Renal cortex interstitium (tissue), 15 donors: ENCODE measurements at places on chromosomes 16 and 17. TPM values are rescaled to one million over a fixed set of nuclear protein-coding genes. Genes with fewer than 3 reads are reported as not detected.

DNA sequence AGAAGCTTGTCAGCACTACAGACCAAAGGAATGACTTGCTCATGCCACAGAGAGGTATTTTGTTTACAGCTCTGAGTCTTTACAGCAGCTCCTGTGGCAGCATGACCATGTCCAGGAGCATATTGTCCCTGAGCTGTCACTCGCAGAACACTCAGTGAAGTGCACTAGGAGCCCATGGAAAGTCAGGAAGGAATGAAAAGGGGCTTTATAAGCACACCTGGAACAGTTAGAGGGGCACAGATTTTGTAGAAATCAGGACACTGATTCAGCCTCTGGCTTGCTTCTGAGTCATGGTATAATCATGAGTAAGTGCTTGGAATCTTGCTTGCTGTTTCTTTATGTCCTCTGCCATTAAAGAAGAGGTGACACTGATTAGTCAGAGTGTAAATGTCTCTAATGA is 41.0 kb downstream of the TADA2A start:
- no peak for DNase-seq

DNA sequence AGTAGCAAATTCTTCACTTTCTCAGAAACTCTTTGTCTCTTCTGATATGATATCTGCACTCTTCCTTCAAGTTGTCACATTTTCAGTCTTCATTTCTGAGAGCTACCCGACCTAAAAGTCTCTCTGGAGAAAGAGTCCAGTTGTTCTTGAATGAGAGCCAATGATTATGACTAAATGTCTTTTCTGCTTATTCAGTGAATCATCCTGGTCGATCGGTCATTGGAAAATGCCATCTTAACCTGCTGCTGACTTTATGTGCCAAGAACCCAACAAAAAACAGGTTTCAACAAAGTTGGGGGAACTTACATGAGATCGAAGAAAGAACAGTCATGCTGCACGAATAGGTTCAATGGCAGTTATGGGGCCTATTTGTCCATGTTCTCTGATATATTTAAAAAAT is 15.9 kb downstream of the SOX9 start:
- no peak for DNase-seq

DNA sequence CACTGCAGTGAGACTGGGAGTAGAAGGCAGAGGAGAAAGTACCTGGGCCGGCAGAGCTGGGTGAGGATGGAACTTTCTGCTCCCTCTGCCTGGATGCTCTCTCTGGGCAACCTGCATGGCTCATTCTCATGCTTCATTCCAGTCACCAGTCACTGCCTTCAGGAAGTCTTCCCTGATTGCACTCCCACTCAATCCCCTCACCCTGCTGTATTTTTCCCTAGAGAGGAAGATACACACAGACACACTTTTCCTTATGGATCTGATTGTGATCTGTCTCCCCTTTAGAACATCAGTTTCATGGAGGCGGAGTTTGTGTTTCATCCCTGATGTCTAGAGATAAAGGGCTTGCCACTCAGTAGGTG is 44.9 kb downstream of the MEAK7 start:
- DNase-seq: no peak

DNA sequence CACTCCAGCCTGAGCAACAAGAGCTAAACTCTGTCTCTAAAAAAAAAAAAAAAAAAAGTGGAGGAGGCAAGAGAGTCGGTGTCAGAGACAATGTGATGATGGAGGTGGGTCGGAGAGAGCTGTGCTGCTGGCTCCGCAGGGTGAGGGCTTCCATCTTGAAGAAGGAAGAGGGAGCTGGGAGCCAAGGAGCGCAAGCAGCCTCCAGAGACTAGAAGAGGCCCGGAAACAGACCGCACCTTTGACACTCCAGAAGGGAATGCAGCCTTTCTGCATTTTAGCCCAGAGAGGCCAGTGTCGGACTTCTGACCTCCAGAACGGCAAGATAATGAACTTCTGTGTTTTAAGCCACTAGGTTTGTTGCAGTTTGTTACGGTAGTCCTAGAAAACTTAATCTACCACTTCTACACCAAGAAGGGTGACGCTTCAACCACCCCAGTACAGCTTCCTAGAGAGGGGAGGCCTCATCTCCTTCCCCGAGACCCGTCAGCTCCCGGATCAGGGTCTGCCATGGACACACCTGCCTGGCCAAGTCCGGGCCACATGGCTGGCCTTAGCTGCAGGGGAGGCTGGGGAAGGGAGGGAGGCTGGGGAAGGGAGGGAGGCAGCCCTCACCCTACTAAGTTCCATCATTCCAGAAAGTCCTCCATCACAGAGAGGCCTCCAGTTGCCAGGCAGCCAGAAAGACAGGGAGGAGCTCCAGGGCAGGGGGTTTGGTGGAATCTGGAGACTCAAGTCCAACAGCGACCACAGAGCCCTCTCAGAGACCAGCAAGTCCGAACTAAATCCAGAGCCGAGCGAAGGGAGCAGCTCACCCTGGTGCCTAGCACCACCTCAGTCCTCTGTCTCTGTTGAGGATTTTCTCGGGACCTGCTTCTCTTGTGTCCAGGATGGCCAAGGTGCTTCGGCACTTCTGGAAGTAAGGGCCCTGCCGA is 13.2 kb upstream of the RBFOX3 start:
- DNase-seq: no peak

- no peak for DNase-seq
Observed at GRCh38 chr16:3503523-3503922, 2.7 kb downstream of the CLUAP1 start.

- DNase-seq: no peak
Observed at GRCh38 chr16:48008011-48008525, 147.7 kb downstream of the ABCC12 start.

GRCh38 chr17:65586899-65587298 is 25.5 kb upstream of the AXIN2 start:
- no peak for DNase-seq

- no peak for DNase-seq
Observed at GRCh38 chr17:17729620-17730249, 48.5 kb downstream of the RAI1 start.

GRCh38 chr17:41957031-41957868 is 9.3 kb upstream of the CNP start:
- DNase-seq: no peak

DNA sequence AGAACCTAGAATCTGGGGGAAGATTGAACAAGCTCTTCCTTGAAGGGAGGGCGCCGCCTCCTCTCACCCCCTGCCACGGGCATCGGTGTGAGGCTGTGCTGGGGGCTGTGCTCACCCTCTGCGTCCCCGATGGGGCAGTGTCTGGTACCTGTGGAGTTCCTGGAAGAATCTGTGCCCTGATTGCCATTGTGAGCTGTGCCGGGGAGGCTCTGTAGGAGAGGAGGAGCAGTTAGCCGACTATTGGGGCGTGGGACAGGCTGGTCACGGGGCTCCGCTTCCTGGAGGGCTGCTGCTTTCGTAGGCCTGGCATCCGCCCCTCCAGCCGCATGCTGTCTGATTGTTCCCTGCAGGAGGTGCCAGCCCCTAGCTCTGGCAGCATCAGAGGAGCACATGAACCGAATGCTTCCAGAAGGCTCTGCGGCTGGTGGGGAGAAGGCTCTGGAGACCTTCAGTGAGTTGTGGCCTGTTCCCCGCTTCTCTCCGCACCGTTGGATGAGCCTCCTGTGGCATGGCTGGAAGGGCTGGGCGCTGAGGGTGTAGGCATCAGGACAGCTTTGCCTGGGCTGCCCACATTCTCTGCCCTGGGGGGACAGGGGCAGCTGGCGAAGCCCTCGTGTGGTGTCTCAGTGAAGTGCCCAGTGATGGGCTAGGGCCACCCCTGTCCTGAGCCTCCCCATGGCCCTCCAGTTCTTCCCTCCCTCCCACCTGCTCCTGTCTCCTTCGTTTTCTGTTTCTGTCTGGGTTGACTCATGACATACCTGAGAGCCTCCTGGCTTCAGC is 86.9 kb downstream of the SEC14L1 start:
- DNase-seq: no peak

- no peak for DNase-seq
Observed at GRCh38 chr17:33463887-33464286, 170.8 kb upstream of the ASIC2 start.

DNA sequence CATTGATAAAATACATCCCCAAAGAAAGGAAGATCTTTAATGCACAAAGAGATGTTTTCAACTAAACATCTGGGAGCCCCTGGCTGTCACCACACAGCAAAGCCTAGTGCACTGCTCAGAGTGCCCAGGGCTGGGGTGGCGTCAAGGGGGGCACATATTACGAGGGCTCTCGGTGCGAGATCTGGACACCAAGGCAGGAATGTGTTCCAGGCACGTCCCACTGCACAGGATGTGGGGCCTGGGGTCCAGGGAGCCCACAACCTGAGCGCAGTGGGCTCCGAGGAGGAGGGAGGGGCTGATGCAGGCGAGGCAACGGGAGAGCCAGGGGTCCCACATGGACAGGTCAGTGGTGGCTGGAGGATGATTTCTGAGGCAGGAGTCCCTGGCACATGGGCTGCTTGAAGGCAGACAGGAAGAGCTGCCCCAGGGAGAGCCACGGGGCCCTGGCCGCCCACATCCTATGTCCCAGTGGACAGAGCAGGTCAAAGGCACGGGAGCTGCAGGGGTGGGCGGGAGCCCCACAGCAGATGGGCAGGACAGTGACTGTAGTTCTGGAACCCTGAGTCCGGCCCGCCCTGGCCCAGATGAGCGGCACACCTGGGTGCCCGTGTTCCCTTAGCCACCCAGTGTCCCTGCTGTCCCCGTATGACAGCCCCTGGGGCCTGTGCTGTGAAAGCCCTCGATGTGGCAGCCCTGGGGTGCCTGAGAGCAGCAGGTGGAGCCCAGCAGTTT is 56.4 kb downstream of the ZNF778 start:
- DNase-seq: no peak

GRCh38 chr16:89004209-89004831 is 27.3 kb upstream of the CBFA2T3 start:
- no peak for DNase-seq

- no peak for DNase-seq
Observed at GRCh38 chr16:88318521-88318920, 64.2 kb upstream of the ZNF469 start.

- DNase-seq: no peak
Observed at GRCh38 chr17:54793271-54793670, 107.4 kb upstream of the TOM1L1 start.

DNA sequence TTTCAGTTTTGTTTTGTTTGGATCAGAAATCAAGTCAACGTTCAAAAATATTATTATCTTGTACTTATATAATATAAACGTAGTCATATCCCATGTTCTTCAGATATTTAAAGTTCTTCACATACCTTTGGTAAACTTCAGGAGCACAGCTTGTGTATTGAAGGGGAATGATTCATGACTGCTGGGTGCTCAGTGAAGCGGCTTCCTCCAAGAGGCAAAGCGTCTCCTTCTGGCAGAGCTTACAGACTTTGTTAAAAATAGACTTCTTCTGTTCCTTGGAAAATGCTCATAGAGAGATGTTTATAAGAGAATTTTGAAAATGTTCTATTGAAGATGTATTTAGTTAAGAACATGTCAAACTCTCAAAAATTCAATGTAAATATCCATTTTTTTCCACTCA is 155.6 kb upstream of the CNTNAP4 start:
- DNase-seq: no peak

GRCh38 chr16:80680046-80680445 is 124.4 kb downstream of the CDYL2 start:
- DNase-seq: no peak

- no peak for DNase-seq
Observed at GRCh38 chr17:64964796-64965195, 45.5 kb upstream of the LRRC37A3 start.

DNA sequence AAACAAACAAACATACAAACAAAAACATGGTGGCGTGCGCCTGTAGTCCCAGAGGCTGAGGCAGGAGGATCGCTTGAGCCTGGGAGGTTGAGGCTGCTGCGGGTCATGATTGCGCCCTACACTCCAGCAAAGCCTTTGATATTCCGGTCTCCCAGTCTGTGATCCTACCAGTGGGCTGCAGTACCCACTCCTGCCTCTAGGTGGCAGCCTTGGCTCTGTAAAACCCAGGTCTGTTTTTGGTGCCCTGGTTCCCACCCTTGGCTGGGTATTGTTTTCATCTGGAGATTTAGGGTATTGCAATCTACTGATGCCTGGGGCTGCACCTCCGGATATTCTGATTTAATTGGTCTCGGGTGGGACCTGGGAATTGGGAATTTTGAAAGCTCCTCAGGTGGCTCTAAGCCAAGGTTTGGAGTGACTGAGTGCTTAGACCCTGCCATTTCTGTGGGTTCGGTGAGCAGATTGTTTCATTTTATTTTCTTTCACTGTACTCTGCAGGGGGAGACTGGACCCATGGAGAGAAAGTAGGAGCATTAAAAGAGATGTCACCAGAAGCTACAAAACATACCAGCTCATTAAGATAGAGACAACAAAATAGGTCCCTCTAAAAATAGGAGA is 40.5 kb downstream of the MYH3 start:
- no peak for DNase-seq

- no peak for DNase-seq
Observed at GRCh38 chr17:42543190-42544079, 7.4 kb downstream of the NAGLU start.

The KIF2B gene
- polyA plus RNA-seq: not detected

The CCDC40 gene
- polyA plus RNA-seq: 12.1 TPM

The CCDC102A gene
- 13.7 TPM for polyA plus RNA-seq

The PERCC1 gene
- polyA plus RNA-seq: not detected

The UTS2R gene
- polyA plus RNA-seq: not detected

The KLHL11 gene
- polyA plus RNA-seq: 9.0 TPM

The DNASE1L2 gene
- polyA plus RNA-seq: 0.36 TPM

The CCL2 gene
- polyA plus RNA-seq: 15.6 TPM

The MT1F gene
- 48.4 TPM for polyA plus RNA-seq

The FAM83G gene
- 5.2 TPM for polyA plus RNA-seq

The ARHGAP44 gene
- 9.1 TPM for polyA plus RNA-seq

The ABCC6 gene
- polyA plus RNA-seq: 25.6 TPM

The CHST6 gene
- polyA plus RNA-seq: 0.81 TPM

The ACD gene
- polyA plus RNA-seq: 25.4 TPM
